ENCODE measurements at places on chromosomes 2 and 18.

- DNase-seq, result no peak
Observed at GRCh38 chr2:105789745-105790460, 45.2 kb downstream of the NCK2 start.

GRCh38 chr2:134304394-134305108 lies 50.7 kb downstream of the MGAT5 start:
- DNase-seq, result no peak

DNA sequence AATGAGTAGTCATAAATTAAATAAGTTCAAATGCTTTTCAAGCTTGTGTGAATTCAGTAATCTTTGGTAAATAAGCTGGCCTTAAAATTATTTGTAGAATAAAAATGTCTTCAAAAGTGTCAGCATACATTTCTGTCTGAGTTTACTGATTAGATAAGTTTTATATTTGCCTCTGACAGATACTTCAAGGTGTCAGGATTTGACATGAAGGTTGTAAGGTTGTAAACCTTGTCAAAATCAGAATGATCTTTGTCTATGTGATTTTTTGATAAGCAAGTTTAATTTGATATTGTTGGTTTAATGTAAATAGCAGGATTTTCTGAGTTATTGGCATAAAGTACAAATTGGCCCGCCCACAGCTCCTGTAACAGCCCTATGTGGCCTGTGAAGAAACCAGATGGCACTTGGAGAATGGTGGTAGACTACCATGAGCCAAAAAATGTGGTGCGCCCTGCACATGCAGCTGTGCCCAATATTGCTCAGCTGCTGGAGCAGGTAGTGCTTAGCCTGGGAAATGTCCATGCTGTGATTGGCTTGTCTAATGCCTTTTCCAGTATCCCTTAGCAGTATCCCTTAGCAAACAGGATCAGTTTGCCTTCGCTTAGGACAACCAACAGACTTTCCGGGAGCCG lies 188.0 kb upstream of the SPHKAP start:
- DNase-seq, result no peak

DNA sequence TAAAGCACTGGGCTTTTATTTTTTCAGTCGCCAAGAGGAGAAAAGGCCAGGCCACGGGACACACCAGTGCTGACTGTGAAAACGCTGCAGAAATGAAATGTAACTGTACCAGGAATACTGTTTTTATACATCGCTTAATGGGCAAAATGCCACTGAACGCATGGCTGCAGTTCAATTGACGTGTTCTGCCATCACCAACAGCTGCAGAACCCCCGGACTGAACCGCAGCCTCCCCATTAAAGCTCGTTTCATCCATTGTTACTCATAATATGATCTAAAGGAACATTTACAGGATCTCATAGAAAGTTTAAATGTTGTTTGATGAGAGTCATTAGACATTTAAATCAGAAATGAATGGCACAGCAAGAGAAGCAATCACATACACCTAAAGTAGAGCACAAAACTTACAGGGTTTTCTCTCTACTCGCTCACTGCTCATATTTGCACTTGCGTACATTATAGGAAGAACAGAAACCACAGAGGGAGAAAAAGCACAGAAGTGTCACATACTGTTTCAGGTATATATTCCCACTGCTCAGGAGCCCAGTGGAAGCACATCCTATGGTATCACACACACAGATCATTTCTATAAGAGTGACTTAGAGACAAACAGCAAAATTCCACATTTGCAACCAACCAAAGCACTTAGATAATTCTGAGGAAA lies 35.3 kb downstream of the TCF4 start:
- DNase-seq, result no peak

GRCh38 chr2:112108178-112108832 lies 29.9 kb upstream of the FBLN7 start:
- no peak for DNase-seq

- no peak for DNase-seq
Observed at GRCh38 chr2:12262681-12263436, 453.9 kb upstream of the TRIB2 start.

DNA sequence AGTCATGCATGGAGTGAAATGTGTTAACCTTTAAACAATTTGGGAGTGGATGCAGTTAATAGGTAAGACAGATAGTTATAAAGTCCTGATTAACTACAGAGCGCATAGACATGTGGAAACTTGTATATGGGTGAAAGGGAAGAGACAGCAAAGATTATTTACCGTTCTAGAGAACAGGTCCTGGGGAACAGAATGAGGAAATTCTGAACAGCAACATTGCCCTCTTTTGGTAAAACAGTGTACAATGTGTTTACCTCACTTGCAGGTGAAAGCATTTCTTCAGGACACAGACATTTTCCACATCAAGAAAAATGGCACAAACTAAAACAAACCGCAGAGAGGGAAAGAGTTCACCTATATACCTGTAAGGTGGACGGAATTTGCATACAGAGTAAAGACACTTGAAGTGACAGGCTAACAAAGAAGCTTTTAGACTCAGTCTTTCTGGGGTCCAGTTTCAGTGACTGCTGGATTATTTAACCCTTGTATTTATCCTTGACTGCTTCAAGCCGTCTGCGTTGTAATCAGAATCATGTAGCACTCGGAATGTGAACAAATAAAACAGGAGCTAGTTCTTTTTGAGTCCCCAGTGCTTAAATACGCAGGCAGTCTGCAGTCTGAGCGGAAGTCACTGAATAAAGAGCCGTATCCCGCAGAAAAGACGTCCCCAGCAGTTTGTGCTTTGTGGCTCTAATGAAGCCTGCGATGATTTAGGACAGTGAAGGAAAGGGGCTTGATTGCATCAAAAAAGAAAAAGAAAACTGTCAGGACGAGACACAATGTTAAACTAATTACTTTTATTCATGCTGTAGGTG lies 364.8 kb upstream of the GALNT5 start:
- no peak for DNase-seq

- DNase-seq, result no peak
Observed at GRCh38 chr2:43737097-43737854, 36.6 kb upstream of the DYNC2LI1 start.

- no peak for DNase-seq
Observed at GRCh38 chr2:180231015-180231414, 223.9 kb upstream of the CWC22 start.

- no peak for DNase-seq
Observed at GRCh38 chr18:54613174-54613573, 22.1 kb downstream of the DYNAP start.

- no peak for DNase-seq
Observed at GRCh38 chr2:157895531-157895930, 19.4 kb upstream of the ACVR1 start.

GRCh38 chr2:231957913-231958763 lies 3.4 kb upstream of the DIS3L2 start:
- no peak for DNase-seq

DNA sequence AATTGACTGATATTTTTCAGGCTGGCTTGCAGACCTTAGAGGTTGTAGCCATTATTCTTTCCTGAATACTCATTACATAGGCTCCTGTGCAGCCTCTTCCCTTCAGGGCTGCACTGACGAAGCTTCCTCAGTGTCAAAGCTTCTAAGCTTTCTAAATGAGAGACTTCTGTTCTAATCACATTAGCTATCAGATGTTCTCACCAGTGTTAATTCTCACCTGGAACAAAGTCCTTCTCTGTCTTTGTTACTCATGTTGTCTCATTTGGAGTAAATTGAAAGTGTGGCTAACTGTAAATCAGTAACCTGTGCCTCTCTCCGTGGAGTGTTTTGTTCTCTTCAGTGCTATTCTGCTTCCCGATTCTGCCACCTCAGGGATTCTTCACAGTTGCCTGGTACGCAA lies 76.9 kb downstream of the MC4R start:
- no peak for DNase-seq

DNA sequence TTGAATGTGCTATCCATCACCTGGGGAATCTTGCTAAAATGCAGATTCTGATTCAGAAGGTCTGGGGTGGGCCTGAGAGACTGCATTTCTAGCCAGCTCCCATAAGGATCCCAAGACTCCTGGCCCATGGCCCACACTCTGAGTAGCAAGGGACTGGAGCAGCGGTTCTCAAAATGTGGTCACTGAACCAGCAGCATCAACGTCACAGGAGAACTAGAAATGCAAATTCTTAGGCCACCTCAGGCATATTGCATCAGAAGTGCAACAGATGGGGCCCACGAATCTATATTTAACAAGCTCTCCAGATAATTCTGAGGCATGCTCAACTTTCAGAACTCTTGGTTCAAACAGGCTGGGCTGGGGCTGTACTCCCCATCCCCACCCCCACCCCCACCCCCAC lies 74.6 kb downstream of the DHRS9 start:
- DNase-seq, result no peak

GRCh38 chr2:206863196-206863595 lies 76.1 kb upstream of the CPO start:
- DNase-seq, result no peak

GRCh38 chr18:48460929-48461583 lies 51.9 kb upstream of the ZBTB7C start:
- no peak for DNase-seq

- no peak for DNase-seq
Observed at GRCh38 chr2:177610813-177611212, 218.2 kb downstream of the AGPS start.

- DNase-seq, result no peak
Observed at GRCh38 chr2:218745559-218746469, 35.2 kb downstream of the TTLL4 start.

GRCh38 chr2:196384729-196385128 lies 213.4 kb upstream of the STK17B start:
- DNase-seq, result no peak

DNA sequence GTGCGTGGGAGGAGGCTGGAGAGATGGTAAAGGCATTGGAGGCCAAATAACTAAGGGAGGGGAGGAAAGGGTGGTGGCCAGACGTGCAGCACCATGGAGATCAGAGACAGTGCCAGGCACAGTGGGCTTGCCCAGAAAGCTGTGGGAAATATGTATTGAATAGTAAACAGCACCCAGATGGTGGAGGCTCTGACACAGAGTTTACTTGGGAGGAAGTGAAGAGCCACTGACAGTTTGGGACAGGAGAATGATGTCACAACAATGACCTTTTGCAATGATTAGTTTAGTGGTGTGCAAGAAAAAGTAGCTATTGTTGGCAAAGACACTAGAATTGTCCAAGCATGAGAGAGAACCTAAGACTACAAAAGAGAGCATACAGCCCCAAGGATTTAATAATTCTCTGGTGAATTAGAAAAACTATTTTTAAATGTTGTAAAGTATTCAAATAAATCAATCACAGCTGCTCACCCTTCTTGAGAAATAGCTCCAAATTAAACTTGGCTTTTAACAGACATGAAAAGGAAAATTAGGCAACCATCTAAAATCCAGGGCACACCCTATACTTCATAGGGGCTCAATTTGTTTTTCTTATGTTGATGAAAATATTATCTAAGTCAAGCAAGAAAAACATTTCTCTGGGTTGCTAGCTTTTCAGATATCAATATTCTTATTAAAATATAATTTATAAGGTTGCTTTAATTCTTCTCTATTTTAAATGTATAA lies 458.7 kb upstream of the HNRNPA3 start:
- no peak for DNase-seq

- peak; percentile 65 for DNase-seq
Observed at GRCh38 chr2:230847883-230848388, 16.8 kb upstream of the ITM2C start.

GRCh38 chr2:3060049-3060448 lies 317.6 kb downstream of the EIPR1 start:
- no peak for DNase-seq

DNA sequence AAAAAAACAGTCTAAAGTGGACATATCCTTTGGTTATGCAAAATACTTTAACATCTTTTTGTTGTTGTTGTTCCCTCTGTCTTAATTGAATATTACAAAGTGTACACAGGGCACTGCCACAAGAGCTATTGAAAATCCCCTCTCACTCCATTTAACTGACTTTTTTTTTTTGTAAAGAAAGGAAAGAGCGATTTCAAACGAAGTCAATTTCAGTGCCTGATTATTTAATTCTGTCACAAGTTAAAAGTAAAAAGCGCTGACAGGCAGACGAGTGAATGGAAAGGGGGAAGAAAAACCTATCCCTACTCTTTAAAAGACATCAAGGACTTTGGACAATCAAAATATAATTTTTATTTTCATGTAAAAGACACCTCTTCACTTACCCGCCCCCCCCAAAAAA lies 1.9 kb downstream of the FIGN start:
- no peak for DNase-seq

DNA sequence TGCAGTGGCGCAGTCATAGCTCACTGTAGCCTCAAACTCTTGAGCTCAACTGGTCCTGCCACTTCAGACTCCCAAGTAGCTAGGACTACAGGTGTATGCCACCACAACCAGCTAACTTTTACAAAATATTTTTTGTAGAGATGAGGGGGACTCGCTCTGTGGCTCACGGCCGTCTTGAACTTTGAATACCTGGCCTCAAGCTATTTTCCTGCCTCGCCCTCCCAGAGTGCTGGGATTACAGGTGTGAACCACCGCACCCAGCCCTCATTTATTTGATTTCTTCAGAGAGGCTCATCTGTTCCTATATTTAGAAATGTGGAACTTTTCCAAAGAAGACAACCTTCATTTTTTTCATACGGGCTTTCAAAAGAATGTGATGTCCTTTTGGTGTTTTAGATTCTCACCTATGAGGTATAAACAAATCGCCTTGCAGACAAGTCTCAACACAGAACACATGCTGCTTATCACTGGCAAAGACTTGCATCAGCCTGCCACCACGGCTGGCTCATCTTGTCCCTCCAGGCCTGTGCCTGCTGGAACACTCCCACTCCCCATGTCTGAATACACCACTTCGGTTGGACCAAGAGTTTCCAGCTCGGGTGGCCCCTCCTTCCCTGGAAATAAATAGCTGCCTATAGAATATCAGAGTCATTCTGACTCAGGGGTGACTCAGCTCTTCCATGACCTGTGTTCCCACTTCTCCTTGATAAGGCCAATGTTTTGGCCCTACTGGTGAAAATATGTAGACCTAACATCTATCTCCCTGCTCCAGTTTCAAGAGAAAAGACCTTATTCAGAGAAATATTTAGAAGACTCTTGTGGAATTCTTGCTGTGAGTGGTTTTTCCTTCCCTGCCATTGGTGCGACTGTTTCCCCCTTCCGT lies 202.6 kb downstream of the TGIF1 start:
- DNase-seq, result no peak

DNA sequence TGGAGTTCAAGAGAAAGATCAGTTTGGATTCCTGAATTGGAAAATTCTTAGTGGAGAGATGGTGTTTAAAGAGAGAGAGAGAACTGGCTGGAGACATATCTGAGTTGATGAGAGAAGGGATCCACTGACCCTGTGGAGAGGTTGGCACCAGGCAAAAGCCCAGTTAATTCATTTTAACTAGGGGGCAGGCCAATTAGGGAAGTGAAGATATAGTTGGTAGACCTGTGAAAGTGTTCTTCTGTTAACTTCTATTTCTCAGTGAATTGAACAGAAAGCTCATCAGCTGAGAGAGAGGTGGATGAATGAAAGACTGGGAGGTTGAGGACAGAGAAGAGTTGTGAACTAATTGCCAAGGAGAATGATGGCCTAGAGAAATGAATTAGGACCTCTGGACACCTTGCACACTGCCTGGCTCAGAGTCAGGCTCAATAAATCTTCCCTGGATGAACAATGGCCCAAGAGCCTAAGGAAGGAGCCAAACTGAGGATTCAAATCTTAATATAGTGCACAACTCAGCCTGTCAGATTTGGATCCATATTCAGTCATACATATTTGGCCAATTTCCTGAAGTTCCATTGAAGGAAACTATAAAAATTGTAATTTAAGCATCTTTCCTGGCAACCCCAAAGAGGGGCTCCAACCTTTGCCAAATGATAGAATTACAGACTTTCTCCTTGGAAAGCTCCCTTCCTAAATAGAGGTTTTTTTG lies 82.2 kb upstream of the RMDN2 start:
- DNase-seq, result no peak
